Activated T-cell treated with anti-CD3 and anti-CD28 coated beads, Interleukin-2, amount 50 U/mL, for 72 hours (primary cell): ENCODE measurements at places on chromosomes 7 and 10. TPM values are rescaled to one million over a fixed set of nuclear protein-coding genes. Genes with fewer than 3 reads are reported as not detected.

The SYNPO2L gene
- not detected for total RNA-seq

The SEMA3A gene
- 0.63 TPM for total RNA-seq

The CDNF gene
- 3.2 TPM for total RNA-seq

The GIMAP6 gene
- total RNA-seq = 35.1 TPM

The TIMM23 gene
- total RNA-seq = 35.4 TPM

The STAMBPL1 gene
- total RNA-seq = 39.9 TPM

The FLNC gene
- 0.07 TPM for total RNA-seq

The CYP3A4 gene
- not detected for total RNA-seq

The CUX1 gene
- 26.2 TPM for total RNA-seq

The PILRA gene
- 14.1 TPM for total RNA-seq

The ZNF487 gene
- 2.9 TPM for total RNA-seq

The NPFFR1 gene
- not detected for total RNA-seq

The SPAG6 gene
- total RNA-seq = 0.38 TPM

The CARD11 gene
- 101 TPM for total RNA-seq

The SHOC2 gene
- 66.1 TPM for total RNA-seq

The ENKUR gene
- total RNA-seq = not detected

GRCh38 chr10:123109466-123109865 is 26.3 kb upstream of the HMX3 start:
- DNase-seq = no peak

GRCh38 chr10:43077421-43078171 is 727 bp downstream of the RET start:
- DNase-seq = no peak

DNA sequence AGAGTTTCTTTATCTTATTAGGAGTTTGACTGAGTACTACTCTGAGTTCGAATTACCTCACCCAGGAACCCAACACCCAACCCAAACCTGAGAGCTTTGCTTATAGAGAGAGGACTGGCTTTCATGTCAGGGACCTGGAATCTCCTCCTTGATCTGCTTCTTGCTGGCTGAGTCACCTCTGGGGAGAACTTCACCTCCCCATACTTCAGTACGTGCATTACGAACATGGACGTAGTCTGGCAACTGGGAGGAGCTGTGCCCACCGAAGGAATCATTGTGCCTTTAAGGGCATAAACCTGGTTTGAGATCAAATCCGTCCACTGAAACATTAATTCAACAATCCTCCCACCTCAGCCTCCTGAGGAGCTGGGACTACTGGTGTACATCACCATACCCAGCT is 12.2 kb upstream of the PSAP start:
- DNase-seq = no peak

DNA sequence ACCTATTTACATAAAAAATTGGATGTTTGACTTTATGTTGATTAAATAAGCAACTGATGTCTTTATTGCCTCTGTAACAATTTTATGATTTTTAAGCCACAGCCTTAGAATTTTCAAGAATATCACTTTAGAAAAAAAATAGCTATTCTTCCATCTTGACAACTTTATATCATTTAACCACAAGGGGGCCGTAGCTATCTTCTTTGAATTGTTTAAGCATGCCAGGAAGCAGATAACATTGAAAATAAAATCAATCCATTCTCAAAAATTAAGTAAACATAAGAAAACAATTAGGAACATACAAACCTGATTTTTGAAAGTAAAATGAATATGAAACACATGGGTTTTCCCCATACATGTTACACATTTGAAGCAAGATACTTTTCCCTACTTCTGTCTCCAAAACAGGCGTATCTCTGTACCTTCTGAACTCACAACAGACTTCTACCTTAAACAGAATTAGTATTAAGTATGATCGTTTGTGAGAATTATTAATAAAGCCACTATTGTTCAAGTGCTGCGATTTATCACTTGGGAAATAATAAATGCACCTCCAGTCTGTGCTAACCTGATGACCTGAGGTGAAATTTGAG is 209.0 kb downstream of the CACNA2D1 start:
- DNase-seq = no peak

GRCh38 chr7:141421306-141421705 is 129.9 kb upstream of the AGK start:
- DNase-seq = no peak

- no peak for DNase-seq
These were observed 49.7 kb downstream of the CDK14 start for GRCh38 chr7:90645784-90646183.

- DNase-seq = no peak
These were observed 409.3 kb downstream of the PARD3 start for GRCh38 chr10:34405611-34406462.

DNA sequence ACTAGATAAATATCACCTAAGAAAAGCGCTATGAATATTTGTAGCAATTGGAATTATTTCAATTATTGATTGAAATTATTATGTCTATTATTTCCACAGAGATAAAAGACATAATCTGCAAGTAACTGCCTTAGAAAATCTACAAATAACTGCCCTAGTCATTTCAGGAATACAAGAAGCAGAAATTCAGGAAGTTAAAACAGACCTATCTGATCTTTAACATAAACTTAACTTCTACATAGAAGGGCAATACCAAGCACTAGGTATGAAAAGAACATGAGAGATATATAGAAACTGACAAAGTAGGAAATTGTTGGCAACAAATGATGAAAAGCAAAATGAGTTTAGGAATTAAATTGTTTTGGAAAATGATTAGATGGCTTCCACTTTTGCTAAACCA is 31.8 kb upstream of the AKR1B10 start:
- no peak for DNase-seq

DNA sequence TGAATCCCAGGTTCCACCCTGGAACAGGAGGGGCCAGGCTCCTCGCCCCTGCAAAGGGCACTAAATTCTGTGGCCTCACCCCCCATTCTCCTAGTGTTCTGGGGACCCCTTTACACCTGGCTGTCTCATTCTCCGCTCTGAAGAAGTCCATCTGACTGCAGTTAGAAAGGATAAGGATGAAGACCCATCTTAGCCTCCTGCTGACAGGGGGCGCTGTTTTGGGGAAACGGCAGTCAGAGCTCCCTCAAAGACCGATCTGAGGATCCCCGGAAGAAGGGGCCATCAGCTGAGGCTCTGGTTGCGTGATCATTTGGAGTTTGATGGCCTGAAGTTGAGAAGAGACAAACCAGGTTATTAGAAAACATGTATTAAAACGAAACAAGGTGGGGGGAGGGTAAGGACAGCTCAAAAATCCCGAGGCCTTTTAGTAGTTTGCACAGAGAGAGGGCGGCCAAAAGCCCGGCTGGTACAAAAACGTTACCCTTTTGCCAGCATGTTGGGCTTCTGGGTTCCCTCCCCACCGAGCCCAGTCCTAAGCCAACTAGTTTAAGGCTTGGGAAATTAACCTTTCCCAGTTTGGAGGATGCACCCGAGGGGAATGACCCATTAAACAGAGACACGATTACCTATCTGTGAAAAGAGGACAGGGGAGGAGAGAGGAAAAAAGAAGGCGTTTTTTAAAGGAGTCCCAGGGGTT is 102.8 kb downstream of the CHN2 start:
- no peak for DNase-seq

- no peak for DNase-seq
These were observed 309.8 kb downstream of the ADK start for GRCh38 chr10:74460812-74461211.

GRCh38 chr7:26856176-26856985 is 8.0 kb downstream of the SKAP2 start:
- DNase-seq = no peak

- DNase-seq = no peak
These were observed 52.7 kb upstream of the APBB1IP start for GRCh38 chr10:26385443-26385842.

- no peak for DNase-seq
These were observed 557 bp downstream of the HOXA11 start for GRCh38 chr7:27184337-27185012.

GRCh38 chr10:77131214-77131613 is 506.4 kb downstream of the KCNMA1 start:
- DNase-seq = no peak

GRCh38 chr7:40230101-40230500 is 95.3 kb downstream of the SUGCT start:
- DNase-seq = no peak

DNA sequence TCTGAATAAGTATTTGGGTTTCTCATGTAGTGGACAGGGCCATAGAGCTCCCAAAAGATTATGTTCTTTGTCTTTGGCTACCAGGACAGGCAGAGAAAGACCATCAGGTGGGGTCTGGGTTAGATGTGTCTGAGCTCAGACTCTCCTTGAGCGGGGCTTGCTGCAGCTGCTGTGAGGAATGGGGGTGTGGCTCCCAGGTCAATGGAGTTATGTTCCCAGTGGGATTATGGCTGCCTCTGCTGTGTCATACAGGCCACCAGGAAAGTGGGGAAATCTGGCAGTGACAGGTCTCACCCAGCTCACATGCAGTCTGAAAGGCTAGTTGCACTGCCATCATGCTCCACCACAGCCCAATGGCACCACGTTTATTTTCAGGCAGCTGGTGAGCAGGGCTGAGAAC is 97.0 kb upstream of the FERD3L start:
- no peak for DNase-seq

- DNase-seq = peak; percentile 31
These were observed 48.3 kb upstream of the PAX2 start for GRCh38 chr10:100697070-100697469.

- peak; percentile 50 for DNase-seq
These were observed 123.7 kb downstream of the MPP7 start for GRCh38 chr10:28179006-28179742.

- peak; percentile 74 for DNase-seq
These were observed at the start of gene PTPRN2 for GRCh38 chr7:158587162-158588084. Gene PTPRN2, minus strand, starts transcription at chr7:158587823.

DNA sequence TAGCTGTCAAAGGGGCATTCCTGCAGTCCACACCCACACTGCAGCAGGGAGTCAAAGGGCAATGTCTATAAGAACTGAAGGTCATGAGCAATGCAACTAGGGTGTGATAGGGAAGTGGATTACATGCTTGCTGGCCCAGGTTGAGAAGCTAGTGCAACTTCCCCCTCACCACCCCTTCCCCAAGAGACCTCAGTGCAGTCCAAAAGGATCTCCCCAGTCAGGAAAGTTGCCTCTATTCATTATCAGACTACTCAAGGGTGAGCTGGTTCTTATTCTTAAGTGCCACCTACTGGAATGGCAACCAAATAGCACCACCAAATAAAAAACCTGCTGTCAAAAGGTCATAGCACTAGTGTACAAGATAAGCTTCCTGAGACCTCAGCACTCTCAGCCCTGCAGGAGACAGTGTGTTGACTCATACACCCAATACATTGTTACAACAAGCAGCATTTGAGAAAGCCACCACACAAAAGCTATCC is 28.2 kb downstream of the MTERF1 start:
- no peak for DNase-seq

DNA sequence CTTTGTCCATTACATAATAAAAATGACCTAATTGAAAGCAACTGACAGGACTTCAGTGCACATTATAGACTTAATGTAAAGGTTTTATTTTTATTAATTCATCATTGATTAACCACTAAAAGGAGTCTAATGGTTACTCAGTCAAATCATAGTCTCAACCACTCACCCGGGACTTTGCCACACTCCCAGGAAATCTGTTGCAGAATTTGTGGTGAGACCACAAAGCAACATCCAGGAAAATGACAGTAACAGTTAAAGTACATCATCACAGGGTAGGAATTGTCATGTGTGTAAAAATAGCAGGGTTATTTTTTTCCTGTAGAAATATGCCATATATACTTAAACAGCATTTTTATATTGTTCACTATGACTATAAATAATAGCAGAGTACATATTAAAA is 6.3 kb upstream of the HGF start:
- DNase-seq = no peak

DNA sequence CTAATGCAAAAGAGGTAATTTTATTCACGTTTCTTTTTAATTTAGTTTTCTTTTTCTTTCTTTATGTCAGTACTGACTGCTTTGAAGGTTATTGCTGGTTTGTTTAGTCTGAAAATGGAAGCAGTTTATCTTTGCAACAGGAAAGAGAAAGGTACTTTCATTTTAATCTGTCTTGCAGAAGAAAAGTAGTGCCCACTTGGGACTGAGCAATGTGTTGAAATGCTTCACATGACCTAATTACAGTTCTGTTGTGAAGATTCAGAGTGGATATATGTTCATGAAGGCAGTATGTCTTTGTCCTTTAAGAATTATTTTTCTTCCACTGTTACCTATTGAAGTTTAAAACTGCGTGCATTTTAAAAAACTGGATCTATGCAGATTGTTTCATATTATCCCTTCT is 80.1 kb downstream of the ANKIB1 start:
- DNase-seq = no peak

- DNase-seq = peak; percentile 75
These were observed 104.0 kb downstream of the SLIT1 start for GRCh38 chr10:97081621-97082235.

GRCh38 chr7:73645643-73646174 is 21.4 kb upstream of the MLXIPL start:
- DNase-seq = no peak

- no peak for DNase-seq
These were observed 78.3 kb upstream of the SLC26A5 start for GRCh38 chr7:103524042-103524907.

GRCh38 chr10:43237631-43238446 is 29.0 kb downstream of the RASGEF1A start:
- DNase-seq = no peak

DNA sequence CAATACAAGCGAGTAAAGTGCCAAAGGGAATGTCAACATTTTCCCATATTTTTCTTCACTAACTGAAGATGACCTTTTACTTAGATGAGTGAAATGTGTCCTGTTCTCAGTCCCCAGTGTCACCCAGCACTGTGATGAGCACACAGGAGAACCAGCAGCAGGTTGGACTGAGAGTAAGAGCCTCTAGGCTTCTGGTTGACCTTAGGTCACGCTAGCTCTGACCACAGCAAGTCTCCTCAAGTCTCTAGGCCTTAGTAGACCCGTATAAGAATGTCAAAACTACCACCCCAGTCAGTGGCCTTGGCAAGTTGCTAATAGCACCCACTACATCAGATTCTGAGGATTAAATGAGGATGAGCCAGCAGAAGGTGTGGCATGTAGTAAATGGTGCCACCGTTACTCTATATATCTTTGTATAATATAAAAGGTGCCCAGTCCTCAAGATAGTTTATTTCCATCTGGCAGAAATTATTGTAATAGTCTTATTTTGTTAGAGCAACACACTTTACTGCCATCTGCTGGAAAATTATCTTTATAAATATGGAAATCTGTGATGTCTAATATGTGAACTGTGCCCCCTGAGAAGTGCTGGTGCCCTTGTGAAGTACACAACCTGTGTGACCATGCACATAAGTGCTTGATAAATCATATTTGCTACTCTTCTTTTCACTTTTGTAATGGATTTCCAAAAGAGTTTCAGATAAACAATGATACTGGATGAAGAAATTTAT is 75.7 kb downstream of the SPAG6 start:
- no peak for DNase-seq
